M059J (cell line): ENCODE measurements at places on chromosomes 7 and 10.

- peak; percentile 10 for DNase-seq
Observed at GRCh38 chr7:134477954-134478353, 19.1 kb upstream of the AKR1B1 start.

DNA sequence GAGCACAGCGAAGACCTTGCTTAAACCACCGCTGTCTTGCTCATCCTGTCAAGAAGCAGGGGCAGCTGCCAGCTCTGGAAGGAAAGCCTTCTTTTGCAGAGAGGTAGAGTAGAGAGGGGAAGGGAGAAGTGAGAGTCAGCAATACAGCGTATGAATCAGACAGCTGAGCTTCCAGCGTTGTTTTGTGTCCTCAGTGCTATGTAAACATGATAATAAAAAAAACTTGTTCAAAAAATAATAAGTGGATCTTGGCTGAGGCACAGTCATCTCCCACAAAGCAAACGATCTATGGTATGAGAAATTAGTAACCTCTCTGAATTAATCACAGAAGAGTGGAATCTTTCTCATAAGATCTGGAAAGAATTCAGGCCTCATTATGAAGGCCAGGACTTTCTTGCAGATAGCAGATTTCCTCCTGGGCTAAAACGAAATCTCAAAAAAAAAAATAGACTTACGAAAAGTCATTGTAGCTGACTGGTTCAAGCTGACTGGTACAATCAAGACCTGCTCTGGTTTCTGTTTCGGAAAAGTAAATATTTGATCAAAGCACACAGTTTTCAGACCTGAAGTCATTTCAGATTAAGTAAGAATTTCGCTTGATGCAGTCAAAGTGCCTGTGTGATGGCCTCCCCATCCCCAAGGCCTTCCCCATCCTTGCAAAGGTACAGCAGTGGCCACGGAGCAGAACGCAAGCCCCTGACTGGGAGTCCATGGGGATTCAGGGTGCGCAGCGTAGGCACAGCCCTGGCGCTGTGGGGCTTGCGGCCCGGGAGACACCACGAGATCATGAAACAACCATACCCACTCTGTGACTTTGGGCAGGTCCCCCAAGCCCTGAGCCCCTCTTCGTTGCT, 29.4 kb downstream of the CHST15 start:
- DNase-seq: peak; percentile 87

DNA sequence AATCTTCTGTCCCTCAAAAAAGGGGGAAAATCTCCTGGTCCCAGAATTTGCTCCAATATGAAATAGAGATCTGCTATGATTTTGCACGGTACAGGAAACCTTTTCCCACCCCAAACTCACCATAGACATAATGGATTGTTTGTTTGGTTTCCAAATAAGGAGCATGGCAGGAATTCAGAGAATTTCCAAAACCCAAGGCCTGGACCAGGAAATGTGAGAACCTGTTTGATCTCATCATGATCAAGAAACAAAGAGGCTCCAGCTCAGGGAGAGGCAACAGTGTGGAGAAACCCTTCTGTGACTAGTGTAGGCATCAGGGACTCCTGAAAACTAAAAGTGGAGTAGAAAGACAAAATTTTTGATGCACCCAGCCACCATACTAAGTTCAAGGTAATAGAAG, 1548.1 kb upstream of the LRRTM3 start:
- DNase-seq: no peak

DNA sequence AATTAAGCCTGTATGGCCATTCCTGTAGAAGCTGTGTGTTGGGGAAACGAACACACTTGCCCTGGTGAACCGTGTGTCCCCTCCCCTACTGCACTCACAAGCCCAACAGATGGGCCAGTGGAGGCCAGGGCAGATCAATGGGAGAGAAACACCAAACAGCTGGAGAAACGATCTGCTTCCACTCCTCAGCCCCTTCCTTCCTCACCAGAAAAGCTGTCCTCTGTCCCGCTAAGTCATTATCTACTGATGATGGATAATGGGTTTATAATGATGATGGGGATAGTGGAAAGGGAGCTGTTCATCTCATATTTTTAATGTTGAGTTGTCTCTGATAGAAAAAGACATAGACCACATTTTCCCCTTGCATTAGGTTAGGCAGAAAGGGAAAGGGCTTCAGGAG, 99.7 kb downstream of the ELMO1 start:
- no peak for DNase-seq

- DNase-seq: no peak
Observed at GRCh38 chr7:79507131-79507530, 53.7 kb upstream of the MAGI2 start.

DNA sequence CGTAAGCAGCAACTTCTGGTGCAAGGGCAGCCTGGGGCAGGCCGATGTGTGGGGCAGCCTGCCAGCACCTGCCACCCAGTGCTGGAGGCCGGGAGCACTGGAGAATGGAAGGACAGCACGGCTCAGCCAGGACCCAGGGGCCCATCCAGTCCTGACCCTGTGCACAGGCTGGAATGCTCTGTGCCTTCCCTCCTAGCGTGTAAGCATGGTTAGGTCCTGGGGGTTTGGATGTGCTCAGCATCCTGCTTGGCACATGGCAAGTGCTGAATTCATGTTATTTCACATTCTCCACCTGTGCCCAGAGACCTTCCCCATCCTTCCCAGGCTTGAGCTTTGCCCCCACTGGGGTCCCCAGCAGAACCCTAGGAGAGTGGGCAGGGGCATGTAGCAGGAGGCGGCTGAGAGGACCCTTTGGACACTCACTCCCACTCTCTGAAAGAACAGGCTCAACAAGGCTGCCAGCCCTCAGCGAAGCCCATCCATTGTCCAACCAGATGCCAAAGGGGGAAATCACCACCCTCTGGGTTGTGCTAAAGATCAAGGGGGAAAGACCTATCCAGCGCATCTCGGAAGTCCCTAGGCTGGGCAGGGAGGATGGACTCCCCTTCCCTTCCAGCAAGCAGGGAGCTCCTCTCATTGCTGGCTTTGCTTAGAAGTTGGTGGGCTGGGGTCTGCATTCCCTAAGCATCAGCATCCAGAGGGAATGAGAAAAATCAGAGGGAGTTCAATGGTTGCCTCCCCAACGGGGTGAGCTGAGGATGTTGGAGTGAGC, 29.7 kb downstream of the ANXA8 start:
- DNase-seq: no peak

- peak; percentile 90 for DNase-seq
Observed at GRCh38 chr7:102393467-102393866, 2.7 kb upstream of the PRKRIP1 start.

- DNase-seq: no peak
Observed at GRCh38 chr10:78269060-78269459, 235.4 kb downstream of the RPS24 start.

DNA sequence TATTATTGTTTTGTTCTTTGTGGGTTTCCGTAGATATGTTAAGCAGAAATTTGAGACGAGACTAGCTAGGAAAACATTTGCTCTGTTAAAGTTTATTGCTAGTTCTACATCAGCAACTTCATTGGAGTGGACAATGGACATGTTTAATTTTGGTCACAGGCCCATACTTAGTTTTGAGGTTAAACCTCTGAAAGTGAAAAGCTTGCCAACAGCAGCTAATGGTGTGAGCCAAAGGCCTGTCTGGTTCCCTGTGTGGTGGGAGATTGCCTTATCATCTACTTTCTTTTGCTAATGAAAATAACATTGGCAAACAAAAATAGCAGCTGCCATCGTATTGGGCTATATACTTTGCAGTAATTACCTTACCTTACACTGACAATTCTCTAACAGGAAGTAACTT, 388.4 kb upstream of the FZD8 start:
- peak; percentile 54 for DNase-seq

GRCh38 chr7:37281368-37282092, 167.1 kb downstream of the ELMO1 start:
- DNase-seq: no peak

GRCh38 chr10:112960151-112960681, 10.2 kb downstream of the TCF7L2 start:
- DNase-seq: peak; percentile 55

DNA sequence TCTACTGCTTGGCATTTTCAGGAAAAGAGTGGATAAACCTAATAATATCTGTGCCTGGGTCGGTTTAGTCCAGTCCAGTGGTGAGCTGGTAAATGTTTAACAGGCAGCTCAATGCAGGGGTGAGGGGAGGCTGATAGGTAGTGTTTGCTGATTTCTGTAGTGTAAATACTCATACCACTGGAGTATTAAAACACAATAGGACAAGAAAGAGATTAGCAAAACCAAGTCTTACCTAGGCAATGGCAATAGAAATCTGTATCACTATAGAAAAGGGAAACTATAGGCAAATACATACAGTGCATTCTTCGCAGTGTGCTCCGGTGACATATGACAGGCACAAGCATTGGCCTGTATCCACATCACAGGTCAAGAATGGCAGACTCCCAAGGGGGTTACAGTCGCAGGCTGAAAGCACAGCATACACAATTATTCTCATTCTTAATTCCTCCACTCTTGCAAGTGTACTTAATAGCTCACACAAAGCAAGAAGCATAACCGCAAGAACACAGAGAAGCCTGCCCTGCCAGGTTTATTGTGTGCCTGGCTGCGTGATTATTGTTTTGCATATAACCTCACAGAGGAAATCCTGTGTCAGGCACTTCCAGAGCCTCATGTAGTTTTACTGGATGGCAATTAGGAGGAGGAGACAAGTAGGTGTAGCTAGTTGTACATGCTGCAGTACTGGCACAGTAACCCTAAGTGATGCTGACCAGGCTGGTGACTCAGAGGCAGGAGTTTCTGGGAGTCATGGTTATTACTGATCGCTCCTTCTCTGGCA, 35.0 kb downstream of the LAMB4 start:
- DNase-seq: peak; percentile 93
